ENCODE measurements at places on chromosomes 3 and 15. TPM values are rescaled to one million over a fixed set of nuclear protein-coding genes. Genes with fewer than 3 reads are reported as not detected.

- DNase-seq = no peak
- H3K27ac ChIP-seq = no peak overlapping the region
- H3K4me3 ChIP-seq = no peak overlapping the region
- no peaks in the 10 kb centered on the region for H3K4me1 ChIP-seq
- no peaks in the 10 kb centered on the region for H3K36me3 ChIP-seq
Measured at GRCh38 chr3:186870421-186871201, 28.1 kb downstream of the ADIPOQ start.

GRCh38 chr15:101138913-101139880 lies 112.7 kb downstream of the CHSY1 start:
- H3K36me3 ChIP-seq = no peaks in the 10 kb centered on the region
- H3K27me3 ChIP-seq = no peaks in the 10 kb centered on the region
- H3K4me1 ChIP-seq = no peaks in the 10 kb centered on the region
- no peak overlapping the region for H3K4me3 ChIP-seq
- H3K27ac ChIP-seq = peak overlapping the region; percentile 62
- DNase-seq = no peak

DNA sequence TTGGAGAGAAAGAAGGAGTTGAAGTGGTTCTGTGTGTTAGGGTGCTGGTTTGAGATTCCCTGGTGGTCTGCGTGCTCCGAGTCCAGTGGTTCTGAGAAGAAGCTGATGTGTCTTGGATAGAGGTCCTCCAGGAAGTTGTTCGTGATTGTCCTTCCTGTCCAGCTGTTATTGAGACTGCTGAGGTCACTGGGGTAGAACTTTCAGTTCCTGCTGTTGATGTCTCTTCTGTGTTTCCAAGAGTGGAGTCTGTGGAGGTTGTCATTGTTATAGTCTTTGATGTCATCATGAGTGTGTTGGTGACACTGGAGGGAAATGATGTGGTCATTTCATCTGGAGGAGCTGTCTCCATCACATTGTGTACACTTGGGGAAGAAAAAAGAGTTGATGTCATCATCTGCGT lies 20.8 kb downstream of the MUC4 start:
- no peak for DNase-seq
- no peak overlapping the region for H3K4me3 ChIP-seq
- H3K27ac ChIP-seq = no peak overlapping the region
- no peaks in the 10 kb centered on the region for H3K36me3 ChIP-seq
- H3K27me3 ChIP-seq = no peaks in the 10 kb centered on the region
- H3K4me1 ChIP-seq = no peaks in the 10 kb centered on the region

DNA sequence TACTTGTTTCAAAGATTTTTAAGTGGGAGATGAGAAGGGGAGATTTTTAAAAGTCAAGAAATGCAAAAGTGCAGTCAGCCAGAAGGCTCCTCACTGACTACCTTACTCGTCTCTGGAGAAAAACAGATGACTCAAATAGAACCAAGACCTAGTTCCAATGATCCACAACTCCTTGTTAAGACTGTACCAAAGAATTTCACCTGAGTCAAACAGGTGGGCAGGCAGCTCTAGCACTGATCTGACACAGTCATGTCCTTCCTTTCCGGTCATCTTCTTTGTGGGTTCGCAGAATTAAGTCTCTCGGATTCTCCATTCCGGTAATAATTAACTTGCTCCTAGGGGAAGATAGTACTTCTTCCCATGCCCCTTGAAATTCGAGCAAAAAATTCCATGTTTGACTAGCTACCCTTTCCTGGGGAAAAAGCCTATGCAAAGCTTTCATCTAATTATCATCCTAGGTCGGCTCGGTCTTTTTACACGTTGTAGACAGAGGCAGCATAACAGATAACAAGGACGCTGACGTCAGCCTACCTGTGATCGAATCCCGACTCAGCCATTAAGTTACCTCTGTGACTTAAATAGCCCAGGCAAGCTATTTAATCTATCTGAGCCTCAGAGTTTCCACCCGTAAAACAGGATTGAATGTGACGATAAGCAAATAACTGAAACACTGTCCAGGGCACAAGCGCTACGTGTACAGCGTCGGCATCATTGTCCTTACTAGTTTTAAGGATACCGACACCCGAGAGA lies 758 bp downstream of the SELENOK start:
- DNase-seq = no peak

DNA sequence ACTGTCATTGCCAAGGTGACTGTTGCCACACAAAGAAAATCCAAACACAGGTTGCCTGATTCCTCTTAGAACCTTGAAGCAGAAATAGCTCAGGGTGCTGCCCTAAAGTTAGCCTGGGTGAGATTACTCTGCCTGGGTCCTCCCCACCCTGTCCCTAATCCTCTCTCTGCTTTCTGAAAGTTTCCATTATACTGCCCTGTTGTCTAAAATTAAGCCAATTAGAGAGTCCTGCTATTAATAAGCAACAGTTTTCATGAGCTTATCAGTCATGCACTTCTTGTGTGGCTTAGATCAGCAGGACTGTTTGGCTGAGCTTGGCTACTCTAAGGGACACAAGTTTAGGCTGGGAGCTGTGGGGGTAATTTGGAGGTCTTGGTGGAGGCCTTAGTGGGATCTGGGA lies 334.7 kb upstream of the LRRFIP2 start:
- H3K36me3 ChIP-seq = no peaks in the 10 kb centered on the region
- peaks cover 6% of the 10 kb centered on the region for H3K4me1 ChIP-seq
- H3K27ac ChIP-seq = no peak overlapping the region
- DNase-seq = no peak
- no peaks in the 10 kb centered on the region for H3K27me3 ChIP-seq
- no peak overlapping the region for H3K4me3 ChIP-seq

- DNase-seq = no peak
- no peaks in the 10 kb centered on the region for H3K4me1 ChIP-seq
- H3K4me3 ChIP-seq = no peak overlapping the region
Measured at GRCh38 chr3:148227534-148227933, 470.2 kb upstream of the AGTR1 start.

DNA sequence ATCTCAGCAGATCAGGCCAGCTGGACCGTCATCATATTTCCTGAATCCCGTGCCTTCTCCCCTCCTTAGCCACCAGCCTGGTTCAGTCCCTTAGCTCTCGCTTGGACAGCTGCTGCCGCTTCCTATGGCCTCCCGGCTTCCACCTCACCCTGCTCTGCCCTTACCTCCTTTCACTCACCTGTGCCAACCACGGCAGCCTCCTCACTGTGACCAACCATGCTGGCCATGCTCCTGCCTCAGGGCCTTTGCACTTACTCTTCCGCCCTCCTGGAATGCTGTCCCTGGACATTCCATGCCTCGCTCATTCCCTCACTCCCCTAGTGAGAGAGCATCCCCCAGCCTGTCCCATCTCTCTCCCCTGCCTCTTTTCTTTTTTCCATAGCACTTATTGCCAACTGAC lies 19.2 kb downstream of the GRIP2 start:
- peak; percentile 6 for DNase-seq
- H3K4me1 ChIP-seq = no peaks in the 10 kb centered on the region
- H3K27ac ChIP-seq = no peak overlapping the region
- no peak overlapping the region for H3K4me3 ChIP-seq
- no peaks in the 10 kb centered on the region for H3K36me3 ChIP-seq
- H3K27me3 ChIP-seq = no peaks in the 10 kb centered on the region

Gene MESP1
- 0.83 TPM for total RNA-seq

Gene PRKCD
- total RNA-seq = 15.4 TPM

Gene SLC51B
- total RNA-seq = not detected

Gene PLAAT1
- 0.54 TPM for total RNA-seq

All from ovary (tissue), 10 donors.